ENCODE measurements at places on chromosomes 12 and 14.
A peak's percentile ranks its signal among the peaks of the same experiment; 100 is the strongest.

GRCh38 chr14:92573761-92574498, 60.3 kb downstream of the RIN3 start:
- DNase-seq: no peak

DNA sequence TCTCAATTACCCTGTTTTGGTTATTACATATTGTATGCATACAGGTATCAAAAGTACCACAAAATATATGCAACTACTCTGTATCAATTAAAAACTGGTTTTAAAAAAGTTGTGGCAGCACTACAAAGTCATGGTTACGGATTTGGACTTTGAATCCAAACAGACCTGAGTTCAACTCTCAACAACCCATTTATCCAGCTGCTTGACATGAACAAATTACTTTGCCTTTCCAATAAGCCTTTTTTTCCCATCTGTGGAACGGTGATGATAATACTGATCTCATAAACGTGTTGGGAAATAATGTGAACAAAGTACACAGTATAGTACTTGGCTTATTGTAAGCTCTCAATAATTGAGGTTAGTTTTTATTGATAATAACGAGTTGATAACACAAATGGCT, 85.0 kb downstream of the MNAT1 start:
- DNase-seq: no peak

DNA sequence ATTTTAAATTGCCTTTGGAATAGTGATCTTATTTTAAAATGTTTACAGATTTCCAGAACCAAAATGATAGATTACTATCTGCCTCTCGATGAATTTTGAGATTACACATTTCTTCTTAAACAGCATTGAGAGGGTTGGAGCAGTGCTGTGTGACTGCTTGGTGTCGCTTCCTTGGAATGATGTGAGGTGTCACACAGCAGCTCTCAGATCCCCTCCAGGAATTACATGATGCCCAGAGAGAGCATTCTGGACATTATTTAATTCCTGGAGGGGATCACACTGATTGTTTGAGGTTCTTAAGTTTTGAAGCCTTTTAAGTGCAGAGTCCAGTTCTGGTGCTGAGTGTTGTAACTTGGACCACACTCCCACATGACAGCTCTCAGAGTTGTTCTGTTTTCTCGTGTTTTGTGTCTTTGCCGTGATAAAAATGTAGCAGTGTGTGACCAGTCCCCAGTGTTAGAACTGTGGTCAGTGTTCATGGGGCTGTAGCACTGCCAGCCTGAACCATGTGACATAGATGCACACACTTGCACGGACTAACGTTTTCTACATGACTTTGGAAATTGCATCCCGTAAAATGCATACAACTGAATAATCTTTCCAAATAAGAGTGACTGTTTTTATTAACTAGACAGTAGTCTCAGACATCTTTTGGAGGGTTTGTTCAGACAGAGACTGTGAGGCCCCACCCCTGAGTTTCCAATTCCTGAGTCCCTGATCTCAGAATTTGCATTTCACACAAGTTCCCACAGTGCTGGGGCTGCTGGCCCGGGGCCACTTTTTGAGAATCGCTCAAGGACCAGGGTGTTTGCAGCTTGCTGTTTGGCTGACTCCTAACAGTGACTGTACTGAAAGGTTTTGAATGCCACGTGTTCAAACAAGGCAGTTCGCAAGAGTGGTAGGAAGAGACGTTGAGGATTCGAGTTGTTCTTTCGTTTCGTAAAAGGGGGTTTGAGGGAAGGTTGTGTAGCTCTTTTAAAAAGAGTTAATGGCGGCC, 26.0 kb downstream of the XRCC3 start:
- DNase-seq: no peak

DNA sequence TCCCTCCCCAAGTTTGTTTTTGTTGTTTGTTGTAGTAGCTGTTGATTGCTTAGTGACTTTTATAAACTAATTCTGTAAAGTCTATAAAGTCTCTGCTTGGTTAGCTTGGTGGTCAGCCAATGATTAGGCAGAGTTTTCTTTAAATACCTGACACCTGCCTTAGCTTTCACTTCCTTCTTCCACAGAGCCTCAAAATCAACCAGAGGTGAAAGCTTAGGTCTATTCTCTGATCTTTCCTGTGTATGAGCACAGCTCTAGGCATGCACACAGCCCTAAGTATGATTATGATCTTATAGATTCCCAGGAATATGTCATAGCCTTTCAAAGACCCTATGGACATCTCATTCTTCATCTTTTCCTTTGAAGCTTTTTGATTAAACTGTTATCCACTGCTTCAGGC, 514.7 kb downstream of the AACS start:
- DNase-seq: no peak

GRCh38 chr14:24130380-24130716, at the start of gene FITM1:
FITM1 (plus strand) TSS chr14:24130659; CDS start chr14:24131564, 905 bp downstream.
- DNase-seq: no peak

DNA sequence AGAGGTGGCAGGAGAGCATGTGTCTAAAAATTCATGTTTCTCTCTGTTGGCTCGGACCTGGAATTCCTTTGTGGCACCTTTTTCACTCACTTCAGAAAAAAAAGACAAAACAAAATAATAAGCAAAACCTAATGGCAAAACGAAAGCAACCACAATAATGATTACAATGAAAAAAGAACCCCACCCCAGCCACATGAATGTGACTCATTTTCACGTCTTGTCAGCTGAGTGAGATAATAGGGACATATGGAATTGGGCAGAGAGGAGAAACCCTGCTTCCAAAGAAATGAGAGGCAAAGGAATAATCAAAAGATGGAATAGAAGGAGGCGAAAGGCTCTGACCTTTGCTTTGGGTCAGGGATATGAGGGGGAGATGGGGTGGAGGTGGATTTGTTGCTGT, 143.4 kb downstream of the SLC8A3 start:
- no peak for DNase-seq

- DNase-seq: no peak
These were observed 23.2 kb downstream of the ZFYVE1 start for GRCh38 chr14:73003681-73004080.

DNA sequence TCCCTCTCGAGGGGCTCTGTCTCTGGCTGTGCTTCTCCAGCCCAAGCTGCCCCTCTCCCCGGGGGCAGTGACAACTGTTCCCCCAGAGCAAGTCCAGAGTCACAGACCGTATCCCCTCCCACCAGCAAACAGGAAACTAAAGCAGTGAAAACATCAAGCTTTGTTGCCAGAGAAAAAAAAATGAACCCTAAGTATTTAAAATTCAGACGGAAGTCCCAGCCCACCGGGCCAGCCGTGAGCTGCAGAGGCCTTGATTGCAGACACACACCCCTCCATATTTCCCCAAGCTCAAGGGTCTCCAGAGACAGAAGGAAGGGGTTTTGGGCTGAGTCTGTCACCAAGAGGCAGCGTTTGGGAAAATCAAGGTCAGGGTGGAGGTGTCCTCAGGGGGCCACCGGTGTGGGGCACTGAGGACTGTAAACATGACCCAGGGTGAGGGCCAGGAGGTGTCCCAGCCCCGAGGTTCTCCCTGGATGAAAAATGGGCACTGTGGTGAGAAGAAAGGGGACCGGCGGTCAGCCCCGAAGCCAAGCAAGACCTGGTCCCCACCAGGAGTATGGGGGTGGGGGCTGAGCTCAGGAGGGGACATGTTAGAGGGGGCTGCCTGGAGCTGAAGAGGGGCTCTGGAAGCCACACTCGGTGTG, 7.7 kb downstream of the PHETA1 start:
- DNase-seq: no peak

GRCh38 chr12:67271976-67272375, 2.8 kb downstream of the CAND1 start:
- no peak for DNase-seq

DNA sequence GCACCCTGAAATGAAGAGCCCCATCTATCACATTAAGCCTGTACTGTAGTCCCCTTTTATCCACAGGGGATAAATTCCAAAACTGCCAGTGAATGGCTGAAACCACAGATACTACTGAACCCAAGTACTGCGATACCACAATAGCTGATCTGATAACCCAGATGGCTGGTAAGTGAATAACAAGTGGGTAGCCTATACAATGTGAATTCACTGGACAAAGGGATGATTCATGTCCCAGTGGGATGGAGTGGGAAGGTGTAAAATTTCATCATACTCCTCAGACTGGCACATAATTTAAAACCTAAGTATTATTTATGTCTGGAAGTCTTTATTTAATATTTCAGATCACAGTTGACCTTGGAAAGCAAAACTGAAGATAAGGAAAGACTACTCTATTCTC, 201.3 kb downstream of the GPHN start:
- DNase-seq: peak; percentile 15

- no peak for DNase-seq
These were observed 101.2 kb upstream of the EGLN3 start for GRCh38 chr14:34051966-34052657.

DNA sequence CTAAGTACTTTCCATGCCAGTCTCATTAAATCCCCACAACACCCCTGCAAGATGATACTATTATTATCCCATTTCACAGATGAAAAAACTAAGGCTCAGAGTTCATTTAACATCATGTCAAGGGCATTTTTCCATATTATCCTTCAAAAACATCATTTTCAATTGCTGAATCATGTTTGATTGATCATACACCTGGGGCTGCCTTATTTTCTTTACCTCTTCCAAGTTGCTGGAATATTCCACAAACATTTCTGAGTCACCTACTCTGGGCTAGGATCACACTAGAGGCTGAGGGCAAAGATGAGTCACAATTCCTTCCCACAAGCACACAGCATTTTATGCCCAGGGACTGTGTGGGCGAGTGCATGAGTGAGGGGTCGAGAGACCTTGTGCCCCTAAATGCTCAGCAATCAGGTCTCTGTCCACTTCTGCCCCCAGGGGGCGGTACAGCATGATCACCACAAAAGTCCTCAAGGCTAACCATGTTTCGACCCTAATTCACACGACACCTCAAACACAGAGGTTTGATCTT, 14.1 kb upstream of the TMEM119 start:
- no peak for DNase-seq

GRCh38 chr12:132065609-132066344, 78.3 kb downstream of the DDX51 start:
- DNase-seq: no peak

Data from HS-27A (cell line).